ENCODE measurements at places on chromosomes 2 and 18.
A peak's percentile ranks its signal among the peaks of the same experiment; 100 is the strongest.

DNA sequence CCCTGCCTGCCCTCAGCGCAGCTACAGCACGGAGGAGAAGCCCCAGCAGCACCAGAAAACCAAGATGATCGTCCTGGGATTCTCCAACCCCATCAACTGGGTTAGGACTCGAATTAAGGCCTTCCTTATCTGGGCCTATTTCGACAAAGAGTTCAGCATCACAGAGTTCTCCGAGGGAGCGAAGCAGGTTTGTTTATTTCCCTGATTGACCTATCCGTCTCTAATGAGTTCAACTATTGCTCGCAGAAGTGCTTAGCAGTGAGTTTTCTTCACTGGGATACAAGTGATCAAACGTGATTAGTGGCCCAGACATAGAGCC, 639 bp downstream of the MAIP1 start:
- DNase-seq, result no peak

- DNase-seq, result no peak
These were observed 44.4 kb downstream of the MAP4K4 start for GRCh38 chr2:101741775-101742520.

- no peak for DNase-seq
These were observed 89.6 kb upstream of the PMAIP1 start for GRCh38 chr18:59810183-59810582.

DNA sequence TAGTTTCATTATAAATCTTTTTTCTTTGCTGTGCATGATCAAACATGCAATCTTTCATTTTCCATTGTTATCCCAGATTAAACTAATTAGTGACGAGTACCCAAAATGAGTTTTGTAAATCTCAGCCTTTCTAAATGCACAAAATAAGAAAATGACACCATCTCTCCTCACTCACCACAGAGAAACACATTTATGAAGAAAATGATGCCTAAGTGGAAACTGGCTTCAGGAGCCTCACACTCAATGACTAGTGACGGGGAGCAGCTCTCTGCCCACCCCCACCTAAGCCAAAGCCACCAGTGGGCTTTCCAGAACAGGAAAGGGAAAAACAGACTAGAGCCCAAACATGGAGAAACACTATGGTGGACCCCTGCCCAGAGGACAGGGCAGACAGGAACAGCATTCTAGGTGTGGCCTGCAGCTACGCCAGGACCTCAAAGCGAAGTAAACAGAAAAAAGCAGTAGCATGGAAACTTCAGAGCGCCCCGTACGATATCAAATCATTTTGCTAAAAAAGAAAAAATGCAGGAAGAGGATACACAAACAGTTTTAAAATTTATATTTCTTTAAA, 113.5 kb downstream of the RBMS1 start:
- DNase-seq, result no peak

- no peak for DNase-seq
These were observed 58.9 kb downstream of the BMP10 start for GRCh38 chr2:68812251-68812650.

GRCh38 chr18:77108001-77108692, 24.4 kb downstream of the MBP start:
- DNase-seq, result no peak

- DNase-seq, result no peak
These were observed 148.3 kb downstream of the AQP4 start for GRCh38 chr18:26717123-26717719.

GRCh38 chr18:68178921-68179320, 536.0 kb downstream of the TMX3 start:
- no peak for DNase-seq

- no peak for DNase-seq
These were observed 66.1 kb downstream of the NAPG start for GRCh38 chr18:10591896-10592295.

DNA sequence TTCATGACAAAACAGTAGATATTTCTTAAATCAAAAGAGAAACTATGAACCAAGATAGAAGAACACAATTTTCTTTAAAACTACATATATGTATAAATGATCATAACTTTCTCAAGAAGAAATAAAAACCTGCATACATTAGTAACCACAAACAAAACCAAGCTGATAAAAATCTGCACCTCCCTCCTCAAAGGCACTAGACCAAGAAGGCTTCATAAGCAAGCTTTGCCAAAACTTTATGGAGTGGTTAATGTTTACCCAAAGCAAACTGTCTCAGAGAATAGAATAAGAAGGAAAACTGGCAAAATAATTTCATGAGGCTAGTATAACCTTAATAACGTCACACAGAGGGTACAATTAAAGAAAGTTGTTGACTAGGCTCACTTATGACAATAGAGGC, 138.3 kb downstream of the ZBTB7C start:
- DNase-seq, result no peak

- no peak for DNase-seq
These were observed 4.0 kb downstream of the NT5DC4 start for GRCh38 chr2:112724591-112725525.

DNA sequence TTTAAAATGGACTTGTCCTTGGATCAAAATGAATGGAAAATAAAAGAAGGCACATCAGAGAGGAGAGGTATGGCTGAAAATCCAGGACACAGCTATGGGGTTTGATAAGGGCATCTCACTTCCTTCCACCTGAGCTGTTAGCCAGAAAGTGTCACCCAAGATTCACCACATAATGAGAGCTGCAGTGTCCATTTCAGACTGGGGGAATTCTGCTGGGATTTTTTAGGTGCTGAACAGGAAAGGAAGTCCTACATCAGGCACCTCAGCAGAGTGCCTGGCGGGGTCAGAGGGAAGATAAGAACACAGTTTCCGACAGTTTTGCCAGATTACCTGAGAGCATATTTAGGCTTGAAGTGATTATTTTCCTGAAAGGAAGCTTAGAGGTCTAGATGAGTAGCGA, 187.6 kb upstream of the HNMT start:
- no peak for DNase-seq

- no peak for DNase-seq
These were observed 1.8 kb downstream of the ASIC4 start for GRCh38 chr2:219515874-219516629.

- no peak for DNase-seq
These were observed 57.4 kb upstream of the EPAS1 start for GRCh38 chr2:46239847-46240181.

- DNase-seq, result no peak
These were observed 288.0 kb upstream of the REV1 start for GRCh38 chr2:99777656-99778290.

DNA sequence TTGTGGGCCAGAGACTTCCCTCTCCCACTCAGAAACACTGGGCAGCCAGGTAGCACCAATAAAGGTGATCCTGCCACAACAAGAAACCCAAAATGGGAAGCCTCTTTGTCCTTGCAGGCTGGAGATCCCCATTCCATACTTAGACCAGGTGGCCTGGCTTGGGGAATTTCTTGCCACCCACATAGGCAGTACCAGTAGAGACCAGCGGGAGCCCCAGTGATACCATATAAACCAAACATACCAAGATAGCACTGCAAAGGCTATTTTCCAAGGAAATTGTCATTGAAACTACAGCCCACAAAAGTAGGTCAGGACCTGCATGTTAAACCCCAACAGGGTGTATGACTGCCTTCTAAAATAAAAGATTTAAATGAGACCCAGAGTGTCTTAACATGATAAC, 171.6 kb downstream of the DIS3L2 start:
- no peak for DNase-seq

GRCh38 chr18:3055186-3055728, 42.3 kb upstream of the LPIN2 start:
- no peak for DNase-seq

- DNase-seq, result no peak
These were observed 68.7 kb downstream of the TMEM247 start for GRCh38 chr2:46548103-46548486.

GRCh38 chr2:112187805-112188596, 49.8 kb downstream of the FBLN7 start:
- no peak for DNase-seq

GRCh38 chr2:60459851-60460250, 93.6 kb downstream of the BCL11A start:
- DNase-seq, result no peak

GRCh38 chr2:45904267-45904945, 252.9 kb downstream of the PRKCE start:
- DNase-seq, result no peak

GRCh38 chr2:37585982-37586621, 85.3 kb downstream of the CDC42EP3 start:
- DNase-seq, result no peak

- DNase-seq, result no peak
These were observed 111.8 kb downstream of the PRKCE start for GRCh38 chr2:45763255-45763654.

DNA sequence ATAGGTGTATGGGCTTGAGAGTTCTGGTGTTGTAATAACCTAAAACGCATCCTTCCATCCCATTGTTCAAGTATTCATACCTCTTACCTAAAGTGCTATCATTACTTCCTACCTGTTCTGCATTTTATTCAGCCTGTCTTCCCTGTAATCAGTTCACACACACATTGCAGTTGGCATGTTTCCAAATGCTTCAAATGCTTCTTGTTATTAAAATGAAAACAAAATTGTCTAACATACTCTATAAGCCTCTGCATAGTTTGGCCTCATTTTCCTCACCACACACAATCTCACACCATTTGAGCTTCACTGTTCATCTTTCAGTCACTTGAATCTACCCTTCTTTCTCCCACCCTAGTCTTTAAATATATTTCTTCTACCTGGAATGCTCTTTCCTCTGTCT, 1178.2 kb upstream of the NRXN1 start:
- no peak for DNase-seq

DNA sequence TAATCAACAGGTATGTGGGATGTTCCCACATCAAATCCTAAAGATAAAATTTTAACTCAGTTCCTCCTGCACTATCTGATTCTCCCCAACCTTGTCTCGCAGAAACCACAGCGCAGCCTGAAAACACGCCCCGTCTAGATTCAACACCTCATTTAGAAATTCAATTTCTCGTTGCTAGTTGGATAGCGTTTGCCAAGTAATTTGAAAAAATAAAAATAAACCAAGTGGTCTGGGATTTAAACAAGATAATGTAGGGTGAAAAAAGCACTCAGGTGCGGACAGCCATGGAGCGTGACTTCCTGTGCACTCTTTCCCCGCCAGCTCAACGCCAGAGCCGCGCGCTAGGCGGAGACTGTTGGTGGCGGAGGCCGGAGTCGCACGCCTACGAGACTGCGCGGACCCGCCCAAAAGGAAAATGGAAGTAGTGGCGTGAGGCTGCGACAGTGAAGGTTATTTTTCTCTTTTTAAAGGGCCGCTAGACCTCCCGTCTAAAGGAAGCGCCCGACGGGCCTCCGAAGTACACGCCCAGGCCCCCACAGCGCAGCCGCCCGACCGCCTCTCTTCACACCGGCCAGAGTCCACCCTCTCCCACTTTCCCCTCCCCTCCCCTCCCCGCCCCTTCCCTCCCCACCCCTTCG, 615 bp upstream of the CCNT2 start:
- DNase-seq, result peak; percentile 89

GRCh38 chr2:160469621-160470204, 23.9 kb downstream of the RBMS1 start:
- DNase-seq, result no peak

DNA sequence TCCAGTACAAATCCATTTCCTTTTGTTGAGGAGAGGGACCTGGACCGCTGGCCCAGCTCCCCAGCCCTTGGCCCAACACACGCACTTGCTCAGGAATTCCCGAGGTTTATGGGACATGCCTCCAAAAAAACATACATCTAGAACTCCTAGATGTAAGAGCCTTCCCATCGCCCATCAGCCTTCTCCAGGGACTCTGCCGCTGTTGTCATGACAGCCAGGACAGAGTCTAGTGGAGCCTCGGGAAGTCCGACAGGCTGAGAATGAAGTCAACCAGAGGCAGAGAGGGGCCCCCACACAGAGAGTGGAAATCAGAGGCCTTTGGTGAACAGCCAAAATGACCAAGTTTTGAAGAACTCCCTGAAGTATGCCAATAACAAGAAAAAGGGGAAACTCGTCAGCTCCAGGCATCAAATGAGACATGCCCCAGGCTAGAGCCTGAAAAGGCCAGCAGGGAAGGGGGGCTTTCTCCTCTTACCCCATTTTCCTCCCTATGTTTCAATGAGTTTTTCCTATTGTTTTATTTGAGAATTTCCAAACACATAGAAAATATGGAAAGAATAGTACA, 43.2 kb upstream of the CAB39 start:
- no peak for DNase-seq

DNA sequence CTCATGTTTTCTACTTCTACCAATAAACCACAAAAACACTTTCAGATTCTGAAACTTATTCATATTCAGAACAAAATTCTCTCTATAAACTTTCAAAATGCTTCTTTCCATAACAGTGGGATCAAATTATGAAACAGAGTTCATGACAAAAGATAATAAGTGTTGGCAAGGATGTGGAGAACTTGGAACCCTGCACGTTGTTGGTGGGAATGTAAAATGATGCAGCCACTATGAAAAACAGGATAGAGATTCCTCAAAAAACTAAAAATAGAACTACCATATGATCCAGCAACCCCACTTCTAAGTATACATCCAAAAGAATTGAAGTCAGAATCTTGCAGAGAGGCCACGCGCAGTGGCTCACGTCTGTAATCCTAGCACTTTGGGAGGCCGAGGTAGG, 45.4 kb downstream of the GEMIN6 start:
- no peak for DNase-seq

DNA sequence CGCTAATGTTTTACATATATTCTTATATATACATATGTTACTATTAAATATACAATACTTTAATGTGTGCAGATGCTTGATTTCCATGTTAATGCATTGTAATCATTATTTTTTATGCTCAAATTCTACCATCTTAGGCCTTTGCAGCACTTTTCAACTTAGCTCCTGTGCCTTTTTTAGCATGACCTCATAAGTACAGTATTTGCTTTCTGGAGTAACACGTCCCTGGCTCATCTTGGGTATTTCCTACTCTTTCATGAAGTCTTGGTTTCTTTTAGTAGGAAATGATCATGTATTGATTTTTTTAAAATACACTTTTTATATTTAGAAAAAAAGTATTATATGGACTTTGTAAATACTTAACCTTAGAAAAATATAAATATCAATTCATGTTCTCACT, 36.5 kb downstream of the CAB39 start:
- no peak for DNase-seq

GRCh38 chr18:596288-596881, 403 bp upstream of the CLUL1 start:
- peak; percentile 60 for DNase-seq

Measured in NCI-H1105 (cell line).